Inflammatory macrophage treated with lipopolysaccharide for 1 hour (primary cell): ENCODE measurements at places on chromosomes 1 and 21.

- DNase-seq = no peak
Observed at GRCh38 chr1:24900985-24901781, 28.9 kb downstream of the RUNX3 start.

DNA sequence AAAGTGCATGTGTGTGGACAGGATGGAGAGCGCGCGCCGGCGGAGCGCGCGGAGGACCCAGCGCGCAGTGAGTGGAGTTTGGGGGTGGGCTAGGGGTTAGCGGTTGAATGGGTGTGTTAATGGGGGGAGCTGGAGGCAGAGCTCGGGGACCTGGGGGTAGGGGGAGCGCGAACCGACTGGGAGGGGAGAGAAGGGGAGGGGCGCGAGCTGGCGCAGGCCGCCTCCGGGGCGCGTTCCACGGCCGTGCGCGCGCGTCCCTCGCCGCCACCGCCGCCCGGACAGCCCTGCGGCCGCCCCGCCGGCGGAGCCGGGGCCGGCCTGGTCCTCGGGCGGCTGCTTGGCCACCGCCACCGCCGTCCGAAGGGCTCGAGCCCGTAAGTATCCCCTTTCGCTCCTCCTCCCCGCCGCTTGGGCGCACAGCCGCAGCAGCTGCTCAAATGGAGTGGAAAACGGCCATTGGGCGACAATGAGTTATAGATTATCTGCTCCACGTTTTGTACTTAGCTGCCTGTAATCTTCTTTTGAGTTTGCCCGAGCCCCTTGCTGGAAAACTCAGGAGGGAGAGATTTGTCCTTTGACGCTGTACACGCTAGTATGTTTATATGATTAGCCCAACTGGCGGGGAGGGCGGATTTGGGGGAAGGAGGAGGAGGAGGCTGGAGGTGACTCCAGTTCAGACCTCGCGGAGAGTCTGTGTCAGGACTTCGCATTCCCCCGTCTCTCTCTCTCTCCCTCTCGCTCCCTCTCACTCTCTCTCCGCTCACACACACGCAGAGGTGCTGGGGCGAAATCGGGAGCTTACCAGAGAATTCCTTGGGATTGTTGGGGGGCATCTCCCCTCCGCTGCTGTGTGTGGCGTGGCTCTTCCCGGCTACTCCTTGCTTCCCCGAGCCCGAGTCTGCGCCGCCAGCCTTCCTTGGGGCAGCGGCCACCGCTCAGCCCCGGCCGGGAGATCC, at the start of gene ADGRL2:
ADGRL2 (plus strand) TSS at position 240 of the 956 bp plus-strand sequence. CDS start 36,051 bp downstream, outside the sequence.
- DNase-seq = no peak

GRCh38 chr1:228061411-228062084, 21.0 kb upstream of the ARF1 start:
- no peak for DNase-seq

DNA sequence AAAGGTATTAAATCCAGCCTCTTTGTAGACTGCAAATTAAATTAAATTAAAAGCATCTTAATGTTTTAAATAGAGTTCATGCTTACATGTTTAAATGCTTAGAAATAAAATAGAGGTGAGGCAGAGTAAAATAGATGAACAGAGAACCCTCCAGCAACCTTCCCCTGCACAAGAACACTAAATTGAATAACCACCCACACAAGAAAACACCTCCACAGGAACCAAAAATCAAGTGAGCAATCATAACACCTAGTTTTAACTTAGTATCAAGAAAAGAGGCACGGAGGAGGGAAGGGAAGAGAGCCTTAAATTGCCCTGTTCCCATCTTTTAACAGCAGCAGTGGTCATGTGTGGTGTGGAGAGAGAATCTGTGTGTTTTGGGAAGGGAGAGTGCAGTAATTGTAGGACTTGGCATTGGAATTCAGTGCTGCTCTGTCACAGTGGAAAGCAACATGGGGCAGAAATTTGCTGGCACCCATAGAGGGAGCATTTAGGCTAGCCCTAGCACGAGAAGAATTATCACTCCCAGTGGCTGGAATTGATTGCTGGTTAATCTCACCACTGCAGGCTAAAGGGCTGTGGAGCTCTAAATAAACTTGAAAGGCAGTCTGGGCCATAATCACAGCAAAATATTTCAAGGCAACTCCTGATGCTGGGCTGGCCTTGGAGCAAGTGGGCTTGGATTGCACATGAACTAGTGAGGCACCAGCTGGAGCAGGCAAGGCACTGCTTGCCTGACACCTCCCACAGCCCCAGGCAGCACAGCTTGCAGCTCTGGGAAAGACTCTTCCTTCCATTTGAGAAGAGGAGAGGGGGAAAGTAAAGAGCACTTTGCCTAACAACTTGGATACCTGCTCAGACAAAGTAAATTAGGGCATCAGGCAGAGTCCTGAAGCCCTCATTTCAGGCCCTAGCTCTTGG, 1478.8 kb downstream of the NCAM2 start:
- no peak for DNase-seq

GRCh38 chr1:114892194-114892918, 37.7 kb downstream of the SYCP1 start:
- DNase-seq = no peak

- DNase-seq = no peak
Observed at GRCh38 chr21:27804515-27804914, 837.6 kb upstream of the ADAMTS5 start.

GRCh38 chr1:154453574-154454352, 48.3 kb upstream of the TDRD10 start:
- DNase-seq = peak; percentile 60

DNA sequence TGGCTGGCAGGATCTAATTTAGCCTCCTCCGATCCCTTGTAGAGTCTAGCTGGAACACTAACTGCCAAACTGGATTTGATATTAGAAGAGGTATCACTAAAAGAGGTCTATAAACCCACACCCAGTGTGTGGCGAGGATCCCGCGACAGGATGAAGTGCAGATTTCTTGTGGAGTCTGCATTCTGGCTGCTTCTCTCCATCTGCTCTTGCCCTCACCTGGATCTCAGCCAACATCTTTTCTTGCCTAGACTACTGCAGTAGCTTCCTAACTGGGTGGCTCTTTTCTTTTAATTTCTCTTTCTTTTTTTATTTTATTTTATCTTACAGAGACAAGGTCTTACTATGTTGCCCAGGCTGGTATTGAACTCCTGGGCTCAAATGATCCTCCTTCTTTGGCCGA, 48.9 kb upstream of the CAPZB start:
- no peak for DNase-seq

GRCh38 chr1:162193815-162194214, 124.3 kb downstream of the NOS1AP start:
- DNase-seq = no peak

DNA sequence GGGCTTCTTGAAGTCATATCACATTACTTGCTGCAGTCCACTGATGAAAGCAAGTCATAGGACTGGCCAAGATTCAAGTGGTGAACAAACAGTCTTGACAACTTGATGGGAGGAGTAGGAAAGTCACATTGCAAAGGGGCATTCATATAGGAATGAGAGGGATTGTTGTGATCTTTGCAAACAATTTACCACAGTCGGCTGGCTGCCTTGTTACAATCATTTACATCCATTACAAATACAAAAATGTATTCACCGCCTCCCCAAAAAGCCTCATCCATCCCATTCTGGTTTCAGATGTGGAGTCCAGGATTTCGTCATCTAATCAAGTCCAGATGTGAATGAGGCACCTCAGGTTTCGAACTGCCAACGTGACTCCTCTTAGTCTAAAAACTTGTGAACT, 26.8 kb downstream of the GORAB start:
- DNase-seq = no peak

GRCh38 chr1:72650843-72651435, 368.6 kb upstream of the NEGR1 start:
- DNase-seq = no peak

DNA sequence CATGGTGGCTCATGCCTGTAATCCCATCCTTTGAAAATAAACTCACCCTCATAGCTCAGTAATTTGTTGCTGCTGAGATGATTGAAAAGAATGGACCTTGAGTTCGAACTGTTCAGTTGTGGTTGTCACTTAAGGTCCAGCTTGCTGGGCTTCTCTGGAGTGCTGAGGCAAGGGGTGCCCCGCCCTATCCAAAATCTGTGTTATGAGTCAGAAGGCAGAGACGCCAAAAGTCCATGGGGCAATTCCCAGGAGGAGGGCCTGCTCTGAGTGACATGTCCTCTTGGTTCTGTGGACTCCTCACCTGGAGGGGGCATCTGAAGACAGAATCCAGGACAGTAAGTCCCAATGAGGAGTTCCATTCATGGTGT, 64.8 kb downstream of the MYOM3 start:
- DNase-seq = peak; percentile 34

- DNase-seq = peak; percentile 45
Observed at GRCh38 chr1:9362488-9362887, 69.8 kb downstream of the SPSB1 start.

DNA sequence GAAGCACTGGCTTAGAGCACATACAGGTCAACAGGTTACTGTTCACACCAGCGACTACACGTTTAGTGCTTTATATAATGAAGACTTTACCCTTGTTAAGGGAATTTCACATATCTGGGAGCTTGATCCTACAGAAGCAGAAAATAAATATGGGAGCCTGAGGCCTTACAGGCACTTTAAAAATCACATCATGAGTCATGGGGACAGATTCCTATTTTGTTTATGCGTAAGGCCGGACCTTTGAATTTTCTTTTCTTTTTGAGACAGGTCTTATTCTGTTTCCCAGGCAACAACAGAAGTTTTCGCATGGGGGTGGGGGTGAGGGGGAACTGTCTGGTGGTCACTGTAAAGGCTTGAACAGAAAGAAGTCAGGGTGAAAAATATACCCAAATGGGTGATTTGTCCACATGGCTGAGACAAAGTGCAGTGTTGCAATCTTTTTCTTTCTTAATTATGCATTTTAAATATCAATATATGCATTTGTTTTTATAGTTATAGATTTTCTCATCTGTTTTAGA, 276.7 kb downstream of the KCNH1 start:
- DNase-seq = no peak

DNA sequence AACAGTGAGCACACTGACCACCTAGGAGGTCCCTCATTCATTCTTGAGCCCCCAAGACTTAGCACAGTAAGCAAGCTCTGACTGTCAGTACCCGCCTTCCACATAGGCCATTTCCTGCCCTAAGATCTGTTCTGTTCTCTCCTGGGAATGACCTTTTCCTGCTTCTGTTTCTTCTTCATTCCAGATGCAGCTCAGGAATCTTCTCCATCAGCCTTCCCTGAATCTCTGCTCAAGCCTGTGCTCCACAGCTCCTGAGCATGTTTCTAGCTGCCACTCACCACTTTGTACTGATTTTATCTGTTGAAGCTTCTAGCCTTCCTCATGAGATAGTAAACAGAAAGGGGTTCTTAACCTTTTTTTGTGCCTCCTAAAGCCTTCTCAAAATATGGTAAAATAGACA, 56.6 kb downstream of the ZNF281 start:
- DNase-seq = no peak

- no peak for DNase-seq
Observed at GRCh38 chr1:6694121-6694713, 7.4 kb downstream of the DNAJC11 start.

DNA sequence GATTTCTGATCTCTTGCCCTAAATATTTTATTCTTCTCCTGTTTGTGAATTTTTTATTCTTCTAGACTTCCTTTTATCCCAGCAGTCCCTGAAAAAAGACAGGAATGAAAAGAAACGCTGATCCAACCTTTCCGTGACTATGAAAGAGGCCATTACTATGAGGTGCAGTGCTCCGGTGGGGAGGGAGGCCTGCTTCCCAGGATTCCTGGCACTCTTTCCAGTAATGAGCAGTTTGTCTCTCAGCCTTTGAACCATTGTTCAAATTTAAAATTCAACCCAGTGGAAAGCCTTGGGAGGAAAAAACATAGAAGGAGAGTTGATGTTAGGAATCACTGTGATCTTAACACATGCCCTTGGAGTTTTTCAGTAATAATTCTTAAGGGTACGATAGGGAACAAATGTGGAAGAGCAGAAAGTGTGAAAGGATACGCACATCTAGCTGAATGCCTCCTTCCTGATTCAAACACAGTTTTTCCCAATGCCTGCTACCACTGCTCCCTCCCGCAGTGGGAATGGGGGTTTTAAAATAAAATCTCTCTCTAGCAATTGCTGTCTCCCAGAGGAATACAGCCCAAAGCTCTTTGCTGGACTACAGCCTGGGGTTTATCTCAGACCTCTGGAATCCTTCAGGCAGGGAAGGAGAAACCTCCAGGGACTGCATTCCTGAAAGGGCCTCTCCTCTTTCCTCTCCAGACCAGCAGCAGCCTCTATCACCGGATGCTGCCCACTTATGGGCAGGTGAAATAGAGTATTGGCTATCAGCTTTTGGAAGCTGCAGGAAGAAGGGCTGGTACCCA, 6.1 kb downstream of the IER5 start:
- no peak for DNase-seq

DNA sequence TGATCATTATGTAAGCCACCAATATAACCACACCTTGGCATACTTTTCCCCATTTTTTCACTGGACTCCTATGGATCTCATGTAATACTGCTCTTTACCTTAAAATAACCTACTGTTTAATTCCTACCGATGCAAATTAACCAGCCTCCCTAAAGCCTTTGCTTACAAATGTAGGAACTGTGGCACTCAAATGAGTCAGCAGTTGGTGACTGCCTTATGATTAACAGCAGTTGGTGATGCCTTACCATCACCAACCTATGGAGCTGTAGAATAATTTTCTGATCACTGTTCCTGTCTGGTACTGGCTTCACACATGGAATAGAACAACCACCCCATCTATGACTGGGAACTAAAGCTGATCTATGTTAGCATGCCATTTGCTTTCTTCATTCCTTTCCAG, 7.8 kb upstream of the NUDT17 start:
- DNase-seq = peak; percentile 55

GRCh38 chr1:155256058-155256852, 972 bp upstream of the ENTREP3 start:
- DNase-seq = no peak

- no peak for DNase-seq
Observed at GRCh38 chr1:43545695-43546387, 15.2 kb downstream of the PTPRF start.

GRCh38 chr1:61183471-61184039, 101.2 kb downstream of the NFIA start:
- no peak for DNase-seq

- DNase-seq = no peak
Observed at GRCh38 chr1:178232949-178233348, 139.0 kb downstream of the RASAL2 start.

DNA sequence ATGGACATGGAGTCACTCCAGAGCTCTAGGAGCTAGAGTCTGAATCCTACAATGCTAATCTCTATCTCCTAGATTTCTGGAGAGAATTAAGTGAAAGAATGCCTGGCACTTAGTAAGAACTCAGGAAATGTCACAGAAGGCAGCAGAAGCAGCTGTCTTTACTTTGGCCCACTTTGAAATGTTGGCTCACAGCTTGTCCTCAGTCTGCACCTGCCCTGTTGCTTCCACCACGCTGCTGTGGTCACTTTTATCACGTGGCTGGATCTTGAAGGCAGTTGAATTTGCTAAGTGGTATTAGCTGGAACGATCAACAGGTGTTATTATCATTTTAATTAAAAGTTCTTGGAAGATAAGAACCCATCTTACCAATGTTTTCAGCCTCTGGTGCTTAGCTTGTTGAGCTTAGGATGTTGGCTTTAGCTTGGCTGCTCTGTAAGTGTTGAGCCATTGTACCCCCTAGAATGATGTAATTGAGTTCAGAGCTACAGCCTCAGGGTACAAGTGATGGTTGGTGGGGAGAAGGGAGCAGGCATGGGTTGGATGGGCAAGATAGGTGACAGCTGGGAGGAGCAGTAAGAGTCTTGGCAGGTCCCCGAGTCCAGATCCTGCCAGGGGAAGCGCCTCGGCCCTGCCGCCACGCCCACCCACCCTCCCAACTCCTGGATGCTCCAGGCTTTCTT, 41.9 kb upstream of the EPS8L3 start:
- no peak for DNase-seq

- no peak for DNase-seq
Observed at GRCh38 chr1:91603409-91603808, 102.8 kb downstream of the CDC7 start.

- DNase-seq = no peak
Observed at GRCh38 chr1:33119532-33120217, 38.7 kb downstream of the AZIN2 start.
